SK-N-SH (cell line): ENCODE measurements at places on chromosomes 1 and 21. TPM values are rescaled to one million over a fixed set of nuclear protein-coding genes. Genes with fewer than 3 reads are reported as not detected.

ADAMTS5 gene
- polyA plus RNA-seq, result 0.90 and 1.5 TPM in 2 replicates

RPE65 gene
- polyA plus RNA-seq, result 0.02 and 0.03 TPM in 2 replicates

KIAA1614 gene
- polyA plus RNA-seq, result 1.1 and 1.2 TPM in 2 replicates

PHF13 gene
- polyA plus RNA-seq, result 6.5 and 8.5 TPM in 2 replicates

RNU1-2 gene
- not detected in 2 replicates for polyA plus RNA-seq

HCRTR1 gene
- 0.03 TPM in 1 of 2 replicates, not detected in the other for polyA plus RNA-seq

OR2T11 gene
- polyA plus RNA-seq, result not detected in 2 replicates

TPTE gene
- polyA plus RNA-seq, result not detected in 2 replicates

KCNT2 gene
- polyA plus RNA-seq, result 0.56 and 0.99 TPM in 2 replicates

STUM gene
- polyA plus RNA-seq, result not detected in 2 replicates

DNA sequence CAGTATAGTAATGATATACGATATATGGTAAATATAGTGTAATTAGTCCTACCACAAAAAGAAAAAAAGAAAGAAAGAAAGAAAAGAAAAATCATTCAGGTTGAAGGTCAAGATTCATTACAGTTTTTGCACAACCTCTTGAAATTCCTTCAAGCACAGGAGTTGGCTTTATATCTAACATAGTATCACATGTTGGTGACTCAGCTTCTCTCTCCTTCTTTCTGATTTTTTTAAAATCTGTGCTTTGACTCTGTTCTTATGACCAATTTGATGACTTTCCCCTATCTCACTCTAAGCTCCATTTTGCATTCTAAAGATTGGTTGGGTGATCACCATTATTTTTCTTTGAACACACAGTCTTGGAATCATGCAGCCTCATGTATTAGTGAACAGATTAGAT, 148.2 kb upstream of the COL11A1 start:
- no peak overlapping the region for H3K4me3 ChIP-seq
- H3K36me3 ChIP-seq, result no peaks in the 10 kb centered on the region
- no peak overlapping the region for H3K27ac ChIP-seq
- H3K27me3 ChIP-seq, result no peaks in the 10 kb centered on the region
- no peak for DNase-seq

GRCh38 chr1:200265104-200265503, 144.7 kb downstream of the ZNF281 start:
- H3K27me3 ChIP-seq, result no peaks in the 10 kb centered on the region
- DNase-seq, result no peak
- no peak overlapping the region for H3K27ac ChIP-seq
- H3K36me3 ChIP-seq, result no peaks in the 10 kb centered on the region

DNA sequence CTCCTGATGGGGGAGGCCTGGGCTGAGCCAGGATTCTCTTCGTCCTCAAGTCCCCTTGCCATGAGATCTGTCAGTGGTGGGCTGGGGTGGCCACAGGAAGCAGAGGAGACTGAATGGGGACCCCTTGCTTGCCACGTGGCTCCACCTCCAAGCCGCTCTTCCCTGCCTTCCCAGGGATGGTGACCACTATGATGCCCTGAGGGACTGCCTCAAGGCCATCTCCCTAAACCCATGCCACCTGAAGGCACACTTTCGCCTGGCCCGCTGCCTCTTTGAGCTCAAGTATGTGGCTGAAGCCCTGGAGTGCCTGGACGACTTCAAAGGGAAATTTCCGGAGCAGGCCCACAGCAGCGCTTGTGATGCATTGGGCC, 20.9 kb upstream of the TMEM222 start:
- H3K27me3 ChIP-seq, result no peaks in the 10 kb centered on the region
- no peak overlapping the region for H3K4me3 ChIP-seq
- no peak for DNase-seq
- peaks cover 28% of the 10 kb centered on the region for H3K4me1 ChIP-seq

DNA sequence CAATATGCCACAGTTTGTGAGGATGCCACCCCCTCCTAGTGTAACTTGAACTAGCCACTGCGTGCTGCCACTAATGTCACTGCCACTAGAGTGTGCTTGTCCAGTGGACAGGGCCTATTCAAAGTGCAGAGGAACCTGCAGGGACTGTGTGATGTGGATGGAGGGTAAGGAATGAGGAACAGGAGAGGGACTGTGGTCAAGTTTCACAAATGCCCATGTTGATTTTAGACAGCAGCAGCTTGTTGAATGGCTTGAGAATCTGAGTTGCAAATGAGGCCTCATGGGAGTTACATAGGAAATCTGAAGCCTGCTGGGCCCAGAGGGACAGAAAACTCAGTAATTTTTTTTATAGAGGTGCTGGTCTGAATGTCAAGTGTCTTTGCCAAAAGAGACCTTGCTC, 112.3 kb downstream of the HHAT start:
- H3K27me3 ChIP-seq, result no peaks in the 10 kb centered on the region
- no peak overlapping the region for H3K4me3 ChIP-seq
- H3K27ac ChIP-seq, result no peak overlapping the region
- H3K4me1 ChIP-seq, result peaks cover 13% of the 10 kb centered on the region
- DNase-seq, result no peak
- no peaks in the 10 kb centered on the region for H3K36me3 ChIP-seq

DNA sequence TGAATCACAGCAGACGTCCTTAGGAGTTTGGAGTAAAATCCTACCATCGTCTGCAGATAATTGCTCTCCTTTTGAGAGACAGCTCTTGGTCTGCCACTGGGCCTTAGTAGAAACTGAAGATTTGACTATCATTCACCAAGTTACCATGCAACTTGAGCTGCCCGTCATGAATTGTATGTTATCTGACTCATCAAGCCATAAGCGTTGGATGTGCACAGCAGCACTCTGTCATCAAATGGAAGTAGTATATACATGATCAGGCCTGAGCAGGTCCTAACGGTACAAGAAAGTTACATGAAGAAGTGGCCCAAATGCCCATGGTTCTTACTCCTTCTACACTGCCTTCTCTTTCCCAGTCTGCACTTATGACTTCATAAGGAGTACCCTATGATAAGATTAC, 317.8 kb downstream of the GPATCH2 start:
- no peaks in the 10 kb centered on the region for H3K36me3 ChIP-seq
- H3K27me3 ChIP-seq, result no peaks in the 10 kb centered on the region
- DNase-seq, result no peak
- H3K4me1 ChIP-seq, result no peaks in the 10 kb centered on the region

DNA sequence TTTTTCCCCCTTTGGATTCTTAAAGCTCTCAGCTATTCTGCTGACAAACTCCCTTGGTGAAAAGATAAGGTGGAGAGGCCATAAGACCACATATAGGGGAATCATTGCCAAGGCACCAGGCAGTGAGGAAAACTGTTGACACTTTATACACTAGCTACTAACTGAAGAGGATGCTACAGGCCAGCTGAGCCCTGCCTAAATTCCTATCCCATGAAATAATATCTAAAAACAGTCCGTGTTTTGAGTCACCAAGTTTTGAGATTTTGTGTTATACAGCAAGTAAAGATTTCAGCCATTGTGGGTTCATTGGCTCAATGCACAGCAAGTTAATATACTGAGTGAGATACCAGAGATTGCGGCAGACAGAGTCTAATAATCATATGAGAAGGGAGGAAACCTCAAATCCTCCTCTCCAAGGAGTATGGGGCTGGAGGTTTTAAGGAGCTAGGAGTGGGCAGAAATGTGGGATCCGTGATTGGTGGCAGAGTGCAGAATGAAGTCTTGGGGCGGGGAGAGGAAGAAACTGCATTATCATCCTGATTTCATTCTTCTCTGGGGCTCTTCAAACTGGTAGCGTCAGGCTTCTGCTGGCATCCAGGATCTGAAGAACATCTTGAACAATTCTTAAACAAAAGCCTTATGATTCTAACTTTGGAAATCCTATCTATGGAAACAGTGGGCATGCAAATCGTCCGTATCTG, 9.2 kb downstream of the CLDN8 start:
- no peaks in the 10 kb centered on the region for H3K4me1 ChIP-seq
- H3K4me3 ChIP-seq, result 0 out of 2 replicates have a peak overlapping the region, but pooled peaks have one; percentile 20
- no peaks in the 10 kb centered on the region for H3K36me3 ChIP-seq
- H3K27me3 ChIP-seq, result no peaks in the 10 kb centered on the region
- peak overlapping the region; percentile 30; the same call in 1 of the 2 replicates for H3K27ac ChIP-seq

DNA sequence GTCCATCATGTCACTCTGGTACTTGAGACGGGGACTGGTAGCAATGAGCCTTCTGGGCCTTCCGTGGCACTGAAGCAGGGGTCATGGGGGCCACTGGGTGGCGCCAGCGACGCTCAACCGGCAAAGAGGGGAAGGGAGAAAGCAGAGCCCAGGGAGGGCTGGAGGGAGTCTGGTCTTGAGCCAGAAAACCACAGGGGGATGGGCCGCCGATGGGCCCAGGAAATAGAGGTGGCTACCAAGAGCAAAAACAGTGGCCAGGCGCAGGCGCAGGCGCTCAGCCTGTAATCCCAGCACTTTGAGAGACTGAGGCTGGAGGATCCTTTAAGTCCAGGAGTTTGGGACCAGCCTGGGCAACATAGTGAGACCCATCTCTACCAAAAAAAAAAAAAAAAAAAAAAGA, 21.8 kb downstream of the EXOC8 start:
- DNase-seq, result peak; percentile 66
- no peak overlapping the region for H3K4me3 ChIP-seq
- no peaks in the 10 kb centered on the region for H3K27me3 ChIP-seq
- no peaks in the 10 kb centered on the region for H3K36me3 ChIP-seq

DNA sequence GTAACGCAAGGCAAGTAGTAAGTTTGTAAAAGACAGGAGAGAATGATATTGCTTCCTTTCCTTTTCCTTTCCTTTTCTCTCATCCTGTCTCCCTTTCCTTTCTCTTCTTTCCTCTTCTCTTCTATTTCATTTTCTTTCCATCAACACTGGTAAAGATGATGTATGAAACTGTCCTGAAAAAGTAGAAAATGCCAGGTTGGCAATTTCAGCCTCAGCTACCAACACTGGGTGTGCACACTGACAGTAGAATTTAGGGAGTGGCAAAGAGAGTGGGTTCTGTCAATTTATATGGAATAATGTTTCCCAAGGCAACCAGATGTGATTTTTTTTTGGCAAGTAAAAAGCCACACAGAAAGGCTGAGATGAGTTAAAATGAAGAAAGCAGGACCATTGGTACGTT, 155.7 kb upstream of the ZRANB2 start:
- no peak for DNase-seq
- no peaks in the 10 kb centered on the region for H3K36me3 ChIP-seq
- H3K27me3 ChIP-seq, result no peaks in the 10 kb centered on the region
- H3K4me3 ChIP-seq, result no peak overlapping the region
- H3K27ac ChIP-seq, result no peak overlapping the region

GRCh38 chr1:42686418-42686817, 4.2 kb downstream of the YBX1 start:
- H3K4me1 ChIP-seq, result peaks cover 31% of the 10 kb centered on the region
- no peak overlapping the region; the same call in 1 of the 2 replicates for H3K27ac ChIP-seq
- peaks cover 57% of the 10 kb centered on the region for H3K36me3 ChIP-seq
- no peak for DNase-seq
- no peaks in the 10 kb centered on the region for H3K27me3 ChIP-seq
- no peak overlapping the region for H3K4me3 ChIP-seq

- H3K27ac ChIP-seq, result peak overlapping the region; percentile 14; the same call in 1 of the 2 replicates
- H3K4me3 ChIP-seq, result no peak overlapping the region
- H3K36me3 ChIP-seq, result no peaks in the 10 kb centered on the region
- no peaks in the 10 kb centered on the region; the same call in 1 of the 2 replicates for H3K4me1 ChIP-seq
- DNase-seq, result no peak
Measured at GRCh38 chr1:174407665-174408064, 40.1 kb upstream of the GPR52 start.

DNA sequence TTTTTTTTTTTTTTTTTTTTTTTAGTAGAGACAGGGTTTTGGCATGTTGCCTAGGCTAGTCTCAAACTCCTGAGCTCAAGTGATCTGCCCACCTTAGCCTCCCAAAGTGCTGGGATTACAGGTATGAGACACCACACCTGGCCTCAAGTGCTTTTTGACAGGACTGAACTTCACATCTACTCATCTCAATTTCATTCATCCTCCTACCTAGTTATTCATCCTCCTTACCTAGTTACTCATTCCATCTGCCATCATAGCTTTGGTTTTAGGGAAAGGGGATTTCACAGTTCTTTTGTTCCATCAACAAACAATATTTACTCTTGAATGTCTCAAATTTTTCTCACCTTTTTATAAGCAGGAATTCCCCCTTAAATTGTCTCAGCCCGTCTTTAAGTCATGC, 38.6 kb upstream of the RALGPS2 start:
- no peaks in the 10 kb centered on the region for H3K27me3 ChIP-seq
- H3K4me3 ChIP-seq, result no peak overlapping the region
- DNase-seq, result no peak
- no peaks in the 10 kb centered on the region for H3K36me3 ChIP-seq
- H3K27ac ChIP-seq, result no peak overlapping the region
- H3K4me1 ChIP-seq, result no peaks in the 10 kb centered on the region

DNA sequence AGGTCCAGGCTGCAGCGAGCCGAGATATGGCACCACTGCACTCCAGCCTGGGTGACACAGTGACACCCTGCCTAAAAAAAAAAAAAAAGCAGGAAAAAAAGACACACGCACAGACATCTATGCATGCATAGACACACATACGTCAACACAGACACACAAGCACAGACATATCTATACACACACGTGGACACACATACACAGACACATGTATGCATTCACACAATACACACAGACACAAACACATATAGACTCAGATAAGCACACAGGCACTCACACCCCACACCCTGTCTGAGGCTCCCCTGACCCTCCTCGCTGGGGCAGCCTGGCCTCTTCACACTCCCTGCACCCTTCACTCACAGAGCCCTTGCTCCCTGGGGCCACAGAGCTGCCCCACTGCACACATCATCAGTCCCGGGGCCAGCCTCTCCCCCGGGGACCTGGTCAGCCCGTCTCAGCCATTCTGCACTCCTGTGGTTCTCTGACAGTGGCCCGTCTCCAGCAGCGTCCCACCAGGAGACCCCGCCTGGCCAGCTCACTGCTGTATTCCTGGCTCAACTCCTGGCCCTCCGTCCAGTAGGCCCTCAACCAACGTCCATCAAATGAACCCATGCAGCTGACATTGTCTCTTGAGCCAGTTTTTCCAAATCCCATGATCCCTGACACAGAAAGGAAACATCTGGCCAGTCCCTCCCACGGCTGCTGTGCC, 4.6 kb upstream of the PRKCZ start:
- H3K4me3 ChIP-seq, result no peak overlapping the region
- H3K27ac ChIP-seq, result no peak overlapping the region
- peaks cover 7% of the 10 kb centered on the region; the same call in 1 of the 2 replicates for H3K4me1 ChIP-seq
- DNase-seq, result no peak

GRCh38 chr1:82927753-82928152, 1071.2 kb downstream of the TTLL7 start:
- H3K4me1 ChIP-seq, result no peaks in the 10 kb centered on the region
- H3K4me3 ChIP-seq, result no peak overlapping the region
- no peak overlapping the region for H3K27ac ChIP-seq

GRCh38 chr1:46535063-46535462, 16.4 kb downstream of the KNCN start:
- no peaks in the 10 kb centered on the region; the same call in 1 of the 2 replicates for H3K27me3 ChIP-seq
- no peaks in the 10 kb centered on the region for H3K4me1 ChIP-seq
- H3K36me3 ChIP-seq, result no peaks in the 10 kb centered on the region
- no peak overlapping the region for H3K27ac ChIP-seq

GRCh38 chr1:228784181-228784580, 48.9 kb downstream of the RHOU start:
- H3K36me3 ChIP-seq, result no peaks in the 10 kb centered on the region
- DNase-seq, result no peak
- H3K27ac ChIP-seq, result no peak overlapping the region
- H3K27me3 ChIP-seq, result no peaks in the 10 kb centered on the region
- no peaks in the 10 kb centered on the region for H3K4me1 ChIP-seq

GRCh38 chr1:167084757-167085156, 5.4 kb downstream of the GPA33 start:
- H3K4me1 ChIP-seq, result peaks cover 11% of the 10 kb centered on the region; the same call in 1 of the 2 replicates
- no peak overlapping the region for H3K4me3 ChIP-seq
- DNase-seq, result no peak
- no peaks in the 10 kb centered on the region; the same call in 1 of the 2 replicates for H3K27me3 ChIP-seq
- no peaks in the 10 kb centered on the region for H3K36me3 ChIP-seq

- H3K36me3 ChIP-seq, result no peaks in the 10 kb centered on the region
- no peak overlapping the region for H3K4me3 ChIP-seq
- H3K27me3 ChIP-seq, result no peaks in the 10 kb centered on the region
- no peaks in the 10 kb centered on the region for H3K4me1 ChIP-seq
Measured at GRCh38 chr1:212504171-212504803, 71.6 kb downstream of the NENF start.
